Right renal pelvis (tissue), 4 donors: ENCODE measurements at places on chromosomes 6 and 20.

DNA sequence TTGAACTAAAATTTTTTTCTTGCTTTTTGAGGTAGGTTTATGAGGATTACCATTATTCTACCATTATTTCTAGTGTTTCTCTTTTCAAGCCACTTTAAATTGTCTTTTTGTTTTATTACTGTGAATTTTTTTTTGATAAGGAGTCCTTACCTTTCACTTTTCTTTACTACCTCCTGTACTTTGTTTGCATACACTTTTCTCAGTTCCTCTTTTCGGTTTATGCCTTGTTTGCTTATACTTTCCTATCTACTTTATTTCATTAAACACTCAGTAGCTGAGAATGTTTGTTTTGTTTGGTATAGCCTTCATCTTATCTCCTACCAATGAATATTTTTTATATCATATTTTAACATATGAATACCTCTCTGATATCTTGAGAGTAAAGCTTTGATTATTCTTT lies 147.9 kb downstream of the TFAP2B start:
- no peak for DNase-seq

DNA sequence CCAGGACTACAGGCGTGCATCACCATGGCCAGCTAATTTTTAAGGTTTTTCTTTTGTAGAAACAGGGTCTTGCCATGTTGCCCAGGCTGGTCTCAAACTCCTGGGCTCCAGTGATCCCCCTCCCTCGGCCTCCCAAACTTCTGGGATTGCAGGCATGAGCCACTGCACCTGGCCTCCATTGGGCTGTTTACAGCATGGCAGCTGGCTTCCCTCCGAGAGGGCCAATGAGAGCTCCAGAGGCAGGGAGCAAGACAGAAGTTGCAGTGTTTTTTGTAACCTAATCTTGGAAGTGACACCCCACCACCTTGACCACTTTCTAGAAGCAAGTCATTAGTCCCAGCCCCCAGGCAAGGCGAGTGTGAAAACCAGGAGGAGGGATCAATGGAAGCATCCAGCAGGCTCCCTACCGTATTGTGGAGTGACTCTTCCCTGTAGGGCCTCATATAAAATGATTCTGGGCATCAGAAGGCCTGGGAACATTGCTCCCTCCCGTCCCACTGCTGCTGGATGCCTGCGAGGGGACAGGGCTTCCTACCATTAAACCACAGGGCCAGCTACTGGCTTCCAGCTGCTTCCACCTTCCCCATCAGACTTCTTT lies 144.4 kb downstream of the ZDHHC14 start:
- DNase-seq = no peak

- DNase-seq = peak; percentile 67
Measured at GRCh38 chr6:108541843-108542759, 18.6 kb upstream of the FOXO3 start.

DNA sequence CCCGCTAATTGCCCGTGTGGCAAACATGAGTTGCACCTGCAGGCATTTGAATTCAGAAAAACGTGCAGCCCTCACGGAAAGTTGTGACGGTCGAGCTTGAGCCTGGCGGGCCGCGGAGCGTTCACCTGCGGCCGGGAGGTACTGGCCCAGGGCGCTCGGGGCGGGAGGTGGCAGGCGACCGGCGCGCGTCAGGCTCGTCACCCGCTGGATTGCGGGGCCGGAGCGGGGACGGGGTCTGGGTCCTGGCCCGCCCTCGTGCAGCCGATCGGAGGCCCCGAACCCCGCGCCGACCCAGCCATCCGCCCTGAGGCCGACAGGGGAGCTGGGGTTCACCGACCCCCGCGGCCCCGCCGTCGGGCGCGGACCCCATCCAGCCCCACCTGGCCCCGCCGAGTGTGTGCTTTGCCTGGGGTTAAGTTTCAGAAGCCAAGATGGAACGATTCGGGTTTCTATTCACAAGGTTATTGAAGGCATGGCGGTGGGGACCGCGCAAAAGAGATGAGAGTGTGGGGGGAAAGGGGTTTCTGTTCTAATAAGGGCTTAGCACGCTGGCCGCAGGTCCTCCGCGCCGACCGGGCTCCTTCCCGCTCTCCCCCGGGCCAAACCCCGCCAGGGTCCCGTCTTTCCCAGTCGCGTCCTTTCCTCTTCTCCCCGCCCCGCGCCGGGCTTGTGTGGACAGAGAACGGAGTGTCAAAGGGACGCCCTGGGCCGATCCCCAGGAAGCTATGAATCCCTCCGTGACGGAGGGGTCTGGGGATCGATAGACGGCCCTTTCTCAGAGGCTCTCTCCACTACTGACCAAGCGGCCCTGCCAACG lies 1.6 kb upstream of the HEY2 start:
- DNase-seq = peak; percentile 24

DNA sequence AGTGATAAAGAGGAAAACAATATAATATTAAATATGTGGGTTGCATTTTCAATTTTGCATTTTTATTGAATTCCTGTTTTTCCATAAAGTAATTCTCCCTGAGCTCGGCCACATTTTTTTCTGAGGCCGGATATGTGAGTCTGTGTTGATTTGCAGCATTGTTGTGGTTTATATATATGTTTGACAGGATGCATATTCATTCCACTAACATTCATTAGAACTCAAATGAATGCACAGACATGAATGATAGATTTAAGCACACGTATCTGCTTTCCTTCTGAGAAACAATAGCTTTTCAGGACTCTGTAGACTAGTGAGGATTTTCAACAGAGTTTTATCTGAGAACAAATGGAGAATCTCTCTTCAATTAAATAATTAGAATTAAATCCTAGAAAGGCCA lies 10.6 kb upstream of the EXOC2 start:
- no peak for DNase-seq

DNA sequence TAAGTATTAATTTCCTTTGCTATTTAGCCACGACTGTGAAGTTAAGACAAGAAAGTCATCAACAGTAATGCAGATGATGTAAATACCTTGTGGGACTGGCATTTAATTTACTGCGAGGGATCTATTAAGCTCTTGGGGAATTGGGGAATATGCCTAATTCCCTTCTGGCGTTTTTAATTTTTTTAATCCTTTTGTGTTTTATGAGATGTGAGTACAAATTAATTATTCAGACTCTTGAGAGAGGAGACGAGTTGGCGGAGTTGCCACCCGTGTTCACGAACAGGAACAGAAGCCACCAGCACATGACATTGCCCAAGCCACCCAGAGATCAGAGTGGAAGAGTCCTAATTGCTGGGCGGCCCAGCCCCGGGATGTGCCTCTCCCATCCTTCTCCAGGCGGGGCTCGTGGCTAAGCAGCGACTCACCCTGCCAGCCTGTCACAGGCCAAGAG lies 533 bp upstream of the CRYBG1 start:
- no peak for DNase-seq

DNA sequence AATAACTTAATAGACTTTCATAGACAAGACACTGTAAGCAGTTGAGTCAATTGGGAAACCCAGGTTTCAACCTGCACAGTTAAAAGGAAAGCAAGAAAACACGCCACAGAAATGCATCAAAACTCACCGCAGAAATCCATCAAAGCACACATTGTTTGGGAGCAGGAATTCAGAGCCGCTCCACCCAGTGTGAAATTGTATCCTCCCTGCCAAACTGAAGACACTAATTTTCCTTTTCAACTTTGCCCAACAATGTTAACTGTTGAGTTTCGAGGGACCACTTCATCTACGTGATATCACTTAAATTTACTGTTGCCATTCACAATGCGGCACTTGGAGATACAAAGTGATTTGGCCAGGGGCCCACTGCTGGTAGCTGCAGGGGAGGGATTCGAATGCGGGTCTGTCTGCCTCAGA lies 92.7 kb downstream of the DACT2 start:
- DNase-seq = no peak

GRCh38 chr6:112113431-112113830 lies 26.0 kb downstream of the FAM229B start:
- no peak for DNase-seq

DNA sequence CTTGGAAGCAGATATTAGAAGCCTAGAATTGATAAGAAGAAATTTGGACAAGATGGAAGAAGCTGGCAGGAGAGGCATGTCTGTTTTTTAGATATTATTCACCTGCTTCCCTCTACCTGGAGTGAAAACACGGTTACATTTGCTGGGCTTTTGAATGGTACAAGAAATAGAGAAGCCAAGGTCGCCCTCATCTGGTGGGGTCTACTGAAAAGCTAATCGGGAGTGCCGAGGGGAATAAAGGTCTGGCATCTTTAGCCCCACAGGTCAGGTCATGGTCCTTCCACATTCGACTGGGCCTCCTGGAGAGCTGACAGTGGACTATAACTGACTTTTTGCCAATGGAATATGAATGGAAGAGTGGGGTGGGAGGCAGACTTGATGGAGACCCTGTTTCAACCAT lies 4.6 kb upstream of the C2 start:
- DNase-seq = no peak

- DNase-seq = no peak
Measured at GRCh38 chr20:9374072-9374471, 140.3 kb upstream of the LAMP5 start.

DNA sequence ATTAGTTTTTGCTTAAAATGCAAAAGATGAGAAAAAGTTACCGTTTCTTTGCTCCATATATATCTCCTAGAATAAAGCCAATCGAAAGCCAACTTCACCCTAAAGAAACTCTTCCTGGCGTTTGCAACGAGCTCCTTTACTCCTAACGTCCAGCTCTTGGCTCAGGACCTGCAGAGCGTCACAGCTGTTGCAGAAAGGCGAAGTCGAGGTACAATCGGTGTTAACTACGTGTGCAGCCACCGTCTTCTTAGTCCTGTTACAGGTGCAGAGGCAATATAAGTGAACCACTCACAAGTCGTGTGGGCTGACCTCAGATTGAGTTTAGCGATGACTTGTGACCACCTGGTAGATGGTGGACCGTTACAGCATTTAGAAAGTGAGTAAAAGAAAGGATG lies 113.1 kb downstream of the TRIM27 start:
- no peak for DNase-seq

DNA sequence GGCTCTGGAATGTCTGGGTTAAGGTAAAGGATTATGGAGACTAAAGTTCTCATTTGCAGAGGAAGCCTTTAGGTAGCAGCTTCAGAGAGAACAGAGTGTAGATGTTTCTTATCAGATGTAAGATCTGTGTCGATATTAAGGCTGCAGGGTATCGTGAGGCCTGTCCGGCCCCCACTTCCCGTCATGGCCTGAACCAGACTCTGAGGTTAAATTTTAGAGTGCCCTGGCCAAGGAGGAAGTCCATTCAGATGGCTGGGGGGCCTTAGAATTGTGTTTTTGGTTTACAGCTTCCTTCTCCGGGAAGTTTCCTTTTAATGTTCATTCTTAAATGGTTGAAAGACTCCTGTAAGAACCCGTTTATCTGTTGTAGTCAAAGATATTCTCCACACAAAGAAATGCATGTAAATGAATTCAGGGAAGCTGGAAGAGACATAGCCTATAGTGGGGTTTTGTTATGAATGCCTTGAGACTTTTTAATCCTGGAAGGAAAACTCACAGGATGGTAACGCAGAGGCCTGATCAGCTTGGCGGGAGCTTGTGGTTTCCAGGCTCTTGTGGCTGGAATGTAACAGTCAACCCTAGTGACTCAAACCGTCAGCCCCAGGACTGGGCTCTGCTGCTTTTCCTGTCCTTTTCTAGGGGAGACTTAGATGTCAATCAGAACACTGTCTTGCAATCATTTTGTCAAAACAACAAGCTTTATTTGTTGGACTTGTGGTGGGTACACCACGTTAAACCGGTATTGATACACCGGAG lies 34.7 kb downstream of the KIF25 start:
- DNase-seq = no peak

- DNase-seq = no peak
Measured at GRCh38 chr20:43915211-43916072, 790 bp downstream of the TOX2 start.

- no peak for DNase-seq
Measured at GRCh38 chr20:10012464-10012863, 22.3 kb upstream of the ANKEF1 start.

DNA sequence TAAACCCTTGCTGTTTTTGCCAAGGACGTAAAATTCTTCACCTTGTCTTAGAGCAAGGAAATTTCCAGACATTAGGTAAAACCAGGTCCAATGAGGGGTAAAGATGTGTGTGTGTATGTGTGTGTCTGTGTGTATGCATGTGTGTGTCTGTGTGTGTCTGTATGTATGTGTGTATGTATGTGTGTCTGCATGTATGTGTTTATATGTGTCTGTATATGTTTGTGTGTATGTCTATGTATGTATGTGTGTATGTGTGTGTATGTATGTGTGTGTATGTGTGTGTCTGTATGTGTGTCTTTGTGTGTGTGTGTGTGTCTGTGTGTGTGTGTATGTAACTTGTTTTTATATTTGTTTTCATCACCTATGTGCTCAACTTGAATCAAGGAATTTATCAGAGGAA lies 373.7 kb downstream of the TAF4 start:
- DNase-seq = no peak

DNA sequence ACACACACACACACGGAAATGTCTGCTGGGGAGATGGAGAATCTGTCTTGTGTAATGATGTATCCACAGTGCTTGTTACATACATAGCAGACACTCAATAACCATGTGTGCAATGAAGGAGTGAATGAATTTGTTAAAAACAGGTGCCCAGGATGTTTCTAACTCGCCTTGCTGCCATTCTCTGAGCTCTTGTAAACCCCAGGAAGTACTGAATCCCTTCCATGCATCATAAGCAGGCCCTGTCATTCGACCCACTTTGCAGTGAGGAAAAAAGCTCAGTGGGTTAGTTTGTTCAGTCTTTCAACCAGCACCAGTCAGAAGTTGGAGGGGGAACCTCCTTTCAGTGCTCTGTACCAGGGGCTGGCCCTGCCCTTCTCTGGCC lies 1.4 kb upstream of the KCNK5 start:
- DNase-seq = no peak

- no peak for DNase-seq
Measured at GRCh38 chr6:16057446-16057845, 71.4 kb upstream of the MYLIP start.

DNA sequence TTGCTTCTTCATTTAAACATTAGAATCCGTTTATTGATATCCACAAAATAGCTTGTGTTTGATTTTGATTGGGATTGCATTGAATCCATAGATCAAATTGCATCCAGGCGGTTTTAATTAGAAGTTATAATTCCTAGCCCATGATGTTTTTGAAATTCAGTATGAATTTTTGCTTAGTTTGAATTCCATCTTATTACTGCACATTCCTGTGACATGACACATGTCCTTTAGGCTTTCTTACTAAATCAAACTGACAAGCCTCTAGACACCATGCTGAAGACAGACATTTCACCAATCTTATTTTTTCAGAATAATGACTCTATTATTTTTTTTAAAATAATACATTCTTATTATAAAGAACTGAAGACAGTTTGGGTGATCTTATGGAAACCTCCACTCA lies 21.4 kb upstream of the PI16 start:
- no peak for DNase-seq

GRCh38 chr6:117237561-117237960 lies 27.8 kb upstream of the VGLL2 start:
- DNase-seq = no peak

DNA sequence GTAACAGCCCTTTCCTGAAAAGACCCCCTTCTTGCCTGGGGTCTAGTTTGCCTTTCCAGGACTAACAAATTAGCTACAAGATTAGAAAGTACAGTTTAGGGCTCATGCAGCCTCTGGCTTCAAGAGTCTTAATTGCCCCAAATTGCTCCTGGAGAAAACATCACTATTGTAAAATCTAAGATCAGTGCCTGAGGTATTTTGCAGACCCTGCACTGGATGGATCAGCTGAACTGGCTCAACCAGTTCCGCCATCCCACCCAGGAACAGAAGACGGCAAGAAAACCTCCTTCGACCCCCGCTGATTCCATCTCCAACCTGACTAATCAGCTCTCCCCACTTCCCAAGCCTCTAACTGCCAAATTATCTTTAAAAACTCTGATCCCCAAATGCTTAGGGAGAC lies 236.5 kb upstream of the KCNG1 start:
- DNase-seq = no peak

- no peak for DNase-seq
Measured at GRCh38 chr20:46802722-46803121, 91.9 kb upstream of the EYA2 start.

- DNase-seq = no peak
Measured at GRCh38 chr6:40398810-40399477, 188.2 kb downstream of the LRFN2 start.
